H1 (cell line): ENCODE measurements at places on chromosomes 4 and X. TPM values are rescaled to one million over a fixed set of nuclear protein-coding genes. Genes with fewer than 3 reads are reported as not detected.

TEX13C gene
- total RNA-seq, result 0.09 and 0.10 TPM in 2 replicates

MID1IP1 gene
- total RNA-seq, result 118 and 126 TPM in 2 replicates

MAGEB5 gene
- total RNA-seq, result not detected in 2 replicates

FGD1 gene
- 33.8 and 34.9 TPM in 2 replicates for total RNA-seq

EIF2S3 gene
- total RNA-seq, result 244 and 259 TPM in 2 replicates

DNA sequence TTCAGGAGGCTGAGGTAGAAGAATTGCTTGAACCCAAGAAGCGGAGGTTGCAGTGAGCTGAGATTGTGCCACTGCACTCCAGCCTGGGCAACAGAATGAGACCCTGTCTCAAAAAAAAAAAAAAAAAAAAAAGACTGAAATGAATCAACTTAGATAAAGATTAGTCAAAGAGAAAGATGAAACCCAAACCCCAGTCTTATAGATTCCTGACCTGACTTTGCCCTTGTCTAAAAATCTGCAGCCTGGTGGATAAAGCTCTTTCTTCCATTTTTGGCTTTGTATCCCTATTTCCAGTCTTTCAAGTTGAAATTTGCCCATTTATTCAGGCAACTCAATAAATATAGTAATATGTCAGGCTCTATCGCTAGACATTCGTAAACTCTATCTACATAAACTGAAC is 39.3 kb upstream of the SPINK2 start:
- no peaks in the 10 kb centered on the region for H3K36me3 ChIP-seq
- no peaks in the 10 kb centered on the region for H3K27me3 ChIP-seq
- H3K4me1 ChIP-seq, result no peaks in the 10 kb centered on the region
- no peak overlapping the region for H3K27ac ChIP-seq
- no peak for DNase-seq

DNA sequence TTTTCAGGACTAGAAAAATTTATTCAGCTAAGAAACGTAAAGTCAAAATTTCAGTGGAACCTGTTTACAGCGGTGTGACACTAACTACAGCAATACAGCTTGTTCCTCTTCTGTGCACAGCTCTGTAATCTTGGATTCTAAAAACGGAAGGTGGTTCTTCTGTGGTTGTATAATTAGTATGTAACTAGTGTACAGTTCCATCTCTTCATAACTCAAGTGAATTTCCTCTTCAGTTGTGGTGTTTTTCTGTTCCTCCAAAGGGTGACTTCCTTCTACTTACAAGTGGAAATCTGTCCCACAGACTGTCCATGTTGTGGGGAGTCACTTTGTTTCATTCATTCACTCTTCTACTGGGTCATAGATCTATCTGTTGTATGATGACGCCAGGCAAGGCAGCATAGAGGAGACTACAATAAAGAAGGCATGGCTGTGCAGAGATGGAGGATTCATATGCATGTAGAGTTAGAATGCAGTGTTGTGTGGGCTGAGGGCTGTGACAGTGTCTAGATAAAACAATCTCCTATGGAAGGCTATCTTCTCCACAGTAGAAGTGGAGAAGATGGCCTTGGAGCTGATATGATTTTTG is 5.4 kb downstream of the DAPP1 start:
- H3K4me3 ChIP-seq, result no peak overlapping the region
- H3K4me1 ChIP-seq, result no peaks in the 10 kb centered on the region
- no peak for DNase-seq
- no peaks in the 10 kb centered on the region for H3K36me3 ChIP-seq
- H3K27me3 ChIP-seq, result no peaks in the 10 kb centered on the region
- no peak overlapping the region for H3K27ac ChIP-seq

DNA sequence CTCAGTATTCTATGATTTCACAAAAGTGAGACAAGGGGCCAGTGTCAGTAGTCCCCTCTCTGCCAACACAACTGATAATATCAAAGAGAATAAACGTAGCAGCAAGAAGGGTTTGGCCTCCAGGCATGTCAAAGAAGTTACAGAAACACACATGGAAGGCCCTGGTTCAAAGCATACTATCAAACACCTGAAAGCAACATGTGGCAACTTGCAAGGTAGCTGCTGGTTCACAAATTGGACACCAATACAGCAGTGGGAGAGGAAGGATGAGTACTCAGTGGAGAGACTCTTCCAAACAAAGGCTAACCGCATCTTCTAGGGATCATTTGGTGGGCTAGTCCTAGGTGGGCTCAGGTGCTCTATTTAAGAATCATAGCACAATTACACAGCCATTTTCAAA is 74.9 kb upstream of the MAOA start:
- no peaks in the 10 kb centered on the region for H3K27me3 ChIP-seq
- no peak for DNase-seq
- H3K36me3 ChIP-seq, result no peaks in the 10 kb centered on the region

DNA sequence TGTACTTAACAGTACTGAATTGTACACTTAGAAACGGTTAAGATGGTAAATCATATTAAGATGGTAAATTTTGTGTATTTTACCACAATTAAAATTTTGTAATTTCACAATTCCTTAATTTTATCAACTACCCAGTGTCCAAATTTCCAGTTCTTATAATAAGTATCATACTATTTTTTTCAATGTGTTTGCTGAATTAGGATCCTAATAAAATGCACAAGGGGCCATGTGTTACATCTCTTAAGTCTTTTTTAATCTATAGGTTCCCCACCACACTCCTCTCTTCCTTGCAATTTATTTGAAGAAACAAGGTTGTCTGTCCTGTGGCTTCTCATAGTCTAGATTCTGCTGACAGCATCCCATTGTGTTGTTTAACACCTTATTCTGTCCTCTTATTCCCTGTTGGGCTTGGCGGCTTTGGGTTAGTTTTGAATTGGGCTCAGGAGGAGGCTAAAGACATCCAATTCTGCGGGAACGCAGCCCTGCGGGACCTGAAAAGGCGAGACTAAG is 533 bp upstream of the SYAP1 start:
- peak overlapping the region; percentile 97 for H3K27ac ChIP-seq
- DNase-seq, result no peak
- peak overlapping the region; percentile 70 for H3K4me3 ChIP-seq

- no peaks in the 10 kb centered on the region for H3K27me3 ChIP-seq
- no peaks in the 10 kb centered on the region for H3K4me1 ChIP-seq
- no peak overlapping the region for H3K27ac ChIP-seq
- no peak overlapping the region for H3K4me3 ChIP-seq
- no peak for DNase-seq
- H3K36me3 ChIP-seq, result no peaks in the 10 kb centered on the region
Observed at GRCh38 chr4:168383510-168383909, 65.0 kb upstream of the DDX60 start.

GRCh38 chr4:24753519-24753918 is 41.9 kb upstream of the SOD3 start:
- H3K36me3 ChIP-seq, result no peaks in the 10 kb centered on the region
- H3K4me1 ChIP-seq, result no peaks in the 10 kb centered on the region
- H3K4me3 ChIP-seq, result no peak overlapping the region

DNA sequence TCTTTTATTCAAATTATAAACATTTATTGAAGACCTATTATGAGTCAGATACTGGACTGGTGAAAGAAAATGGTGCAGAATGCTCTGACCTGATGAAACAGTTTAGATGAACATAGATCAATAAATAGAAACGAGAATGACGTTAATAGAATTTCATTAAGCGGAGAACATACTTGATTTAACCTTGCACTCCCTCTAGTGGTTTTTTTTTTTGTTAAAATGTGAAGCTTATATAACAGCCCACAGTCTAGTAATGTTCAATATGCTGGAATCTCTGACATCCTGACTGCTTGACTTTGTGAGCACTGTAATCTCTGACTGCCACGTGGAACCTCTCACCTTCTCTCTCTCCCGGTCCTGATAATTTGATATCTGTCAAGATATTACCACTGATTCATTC is 32.3 kb downstream of the HDAC8 start:
- H3K4me1 ChIP-seq, result no peaks in the 10 kb centered on the region
- DNase-seq, result no peak
- no peak overlapping the region for H3K4me3 ChIP-seq
- no peak overlapping the region for H3K27ac ChIP-seq
- H3K27me3 ChIP-seq, result no peaks in the 10 kb centered on the region

GRCh38 chrX:55697381-55697780 is 20.2 kb upstream of the RRAGB start:
- no peaks in the 10 kb centered on the region for H3K27me3 ChIP-seq
- no peaks in the 10 kb centered on the region for H3K4me1 ChIP-seq
- no peak for DNase-seq
- H3K36me3 ChIP-seq, result no peaks in the 10 kb centered on the region
- no peak overlapping the region for H3K4me3 ChIP-seq

DNA sequence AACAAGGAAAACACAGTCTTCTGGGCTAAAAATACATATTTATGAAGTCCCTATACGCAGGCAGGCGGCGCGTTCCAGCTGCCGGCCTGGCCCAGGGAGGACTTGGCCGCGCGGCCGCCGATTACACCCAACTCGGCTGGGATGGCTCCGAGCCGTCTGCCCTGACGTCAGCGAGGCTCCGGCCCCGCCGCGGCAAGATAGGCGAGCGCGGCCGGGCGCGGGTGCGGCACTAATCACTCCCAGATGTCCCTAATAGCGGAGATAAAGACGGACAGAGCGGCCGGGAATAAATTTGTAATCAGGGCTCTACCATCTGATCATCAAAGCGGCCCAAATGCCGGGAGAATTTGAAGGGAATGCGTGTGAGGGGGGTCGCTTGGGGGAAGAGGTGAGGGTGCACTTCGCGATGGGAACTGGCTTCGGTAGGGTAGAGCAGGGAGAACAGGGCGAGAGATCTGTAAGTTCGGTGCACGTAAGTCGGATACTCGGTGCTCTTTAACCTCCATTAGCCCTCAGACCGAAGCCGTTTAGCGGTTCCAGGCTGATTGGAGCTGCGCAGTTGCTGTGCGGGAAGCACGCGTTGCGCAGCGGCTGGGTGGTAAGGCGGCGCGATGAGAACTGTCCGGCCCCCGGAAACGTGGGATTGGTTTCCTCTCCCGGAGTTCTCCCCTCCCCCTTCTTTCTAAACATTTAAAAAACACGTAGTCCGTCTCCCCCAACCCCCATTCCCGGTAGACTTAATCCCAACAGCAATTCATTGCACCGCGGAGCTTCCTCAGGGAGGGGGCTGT is 7.7 kb downstream of the HAND2 start:
- H3K27ac ChIP-seq, result no peak overlapping the region
- H3K4me1 ChIP-seq, result peaks cover 30% of the 10 kb centered on the region
- H3K27me3 ChIP-seq, result peaks cover 97% of the 10 kb centered on the region
- peak overlapping the region; percentile 53 for H3K4me3 ChIP-seq
- DNase-seq, result no peak

- no peaks in the 10 kb centered on the region for H3K27me3 ChIP-seq
- no peaks in the 10 kb centered on the region for H3K4me1 ChIP-seq
- no peaks in the 10 kb centered on the region for H3K36me3 ChIP-seq
- DNase-seq, result no peak
- H3K27ac ChIP-seq, result no peak overlapping the region
Observed at GRCh38 chrX:3161681-3162080, 120.4 kb downstream of the ARSF start.

- H3K4me3 ChIP-seq, result no peak overlapping the region
- H3K27ac ChIP-seq, result no peak overlapping the region
- no peaks in the 10 kb centered on the region for H3K27me3 ChIP-seq
- no peaks in the 10 kb centered on the region for H3K36me3 ChIP-seq
Observed at GRCh38 chr4:17203797-17204196, 305.4 kb upstream of the LDB2 start.

GRCh38 chr4:3352941-3353594 is 60.2 kb downstream of the RGS12 start:
- no peaks in the 10 kb centered on the region for H3K36me3 ChIP-seq
- DNase-seq, result no peak
- H3K4me3 ChIP-seq, result no peak overlapping the region
- peaks cover 5% of the 10 kb centered on the region; the same call in 1 of the 2 replicates for H3K4me1 ChIP-seq

DNA sequence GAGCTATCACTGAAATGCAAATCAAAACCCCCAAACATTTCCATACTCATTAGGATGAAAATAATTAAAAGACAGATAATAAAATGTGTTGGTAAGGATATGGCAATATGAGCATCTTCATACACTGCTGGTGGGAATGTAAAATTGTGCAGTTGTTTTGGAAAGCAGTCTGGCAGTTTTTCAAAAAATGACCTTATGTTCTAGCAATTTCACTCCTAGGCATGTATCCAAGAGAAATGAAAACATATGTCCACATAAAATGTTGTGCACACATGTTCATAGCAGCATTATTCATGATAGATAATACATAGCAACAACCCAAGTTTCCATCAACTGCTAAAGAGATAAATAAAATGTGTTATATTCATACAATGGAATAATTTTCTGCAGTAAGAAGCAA is 14.8 kb upstream of the GPRASP2 start:
- no peak for DNase-seq
- H3K27me3 ChIP-seq, result no peaks in the 10 kb centered on the region
- no peaks in the 10 kb centered on the region for H3K36me3 ChIP-seq
- no peak overlapping the region for H3K27ac ChIP-seq

- no peaks in the 10 kb centered on the region for H3K27me3 ChIP-seq
- DNase-seq, result no peak
- H3K36me3 ChIP-seq, result no peaks in the 10 kb centered on the region
- no peak overlapping the region for H3K4me3 ChIP-seq
- no peak overlapping the region for H3K27ac ChIP-seq
Observed at GRCh38 chr4:64882311-64883086, 473.2 kb upstream of the TECRL start.
